ENCODE measurements at places on chromosomes 6 and 20.
A peak's percentile ranks its signal among the peaks of the same experiment; 100 is the strongest.

DNA sequence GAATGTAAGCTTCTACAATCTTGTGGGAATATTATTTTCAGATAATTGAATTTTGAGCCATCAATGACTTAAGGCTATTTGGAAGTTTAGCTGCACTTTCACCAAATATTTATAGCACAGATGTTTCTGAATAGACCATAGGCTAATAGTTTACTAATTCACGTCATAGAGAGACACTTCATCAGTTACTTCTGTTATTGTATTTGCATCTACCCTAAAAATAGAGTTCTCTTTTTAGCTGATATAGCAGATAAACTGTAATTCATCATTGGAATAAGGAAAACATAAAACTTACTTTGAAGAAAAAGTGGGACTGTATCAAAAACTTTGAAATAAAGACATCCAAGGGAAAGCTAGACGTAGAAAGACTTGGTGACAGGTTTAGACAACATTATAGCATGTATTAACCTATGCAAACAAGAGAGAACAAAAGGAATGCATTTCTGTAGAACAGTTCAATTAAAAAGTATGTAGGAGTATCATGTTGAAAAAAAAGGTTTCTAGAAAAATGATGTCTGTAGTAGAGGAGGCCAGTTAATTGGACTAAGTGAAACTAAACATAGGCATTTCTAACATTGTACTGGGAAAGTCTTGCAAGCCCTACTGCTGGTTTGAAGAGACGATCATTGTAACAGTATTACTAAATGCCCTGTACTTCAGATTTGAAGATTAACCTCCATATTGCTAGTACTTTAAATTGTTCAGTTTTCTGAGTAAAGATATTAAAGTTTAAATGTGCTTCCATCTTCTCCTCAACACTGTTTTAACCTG is 123.3 kb downstream of the ZFAND3 start:
- no peak for DNase-seq

DNA sequence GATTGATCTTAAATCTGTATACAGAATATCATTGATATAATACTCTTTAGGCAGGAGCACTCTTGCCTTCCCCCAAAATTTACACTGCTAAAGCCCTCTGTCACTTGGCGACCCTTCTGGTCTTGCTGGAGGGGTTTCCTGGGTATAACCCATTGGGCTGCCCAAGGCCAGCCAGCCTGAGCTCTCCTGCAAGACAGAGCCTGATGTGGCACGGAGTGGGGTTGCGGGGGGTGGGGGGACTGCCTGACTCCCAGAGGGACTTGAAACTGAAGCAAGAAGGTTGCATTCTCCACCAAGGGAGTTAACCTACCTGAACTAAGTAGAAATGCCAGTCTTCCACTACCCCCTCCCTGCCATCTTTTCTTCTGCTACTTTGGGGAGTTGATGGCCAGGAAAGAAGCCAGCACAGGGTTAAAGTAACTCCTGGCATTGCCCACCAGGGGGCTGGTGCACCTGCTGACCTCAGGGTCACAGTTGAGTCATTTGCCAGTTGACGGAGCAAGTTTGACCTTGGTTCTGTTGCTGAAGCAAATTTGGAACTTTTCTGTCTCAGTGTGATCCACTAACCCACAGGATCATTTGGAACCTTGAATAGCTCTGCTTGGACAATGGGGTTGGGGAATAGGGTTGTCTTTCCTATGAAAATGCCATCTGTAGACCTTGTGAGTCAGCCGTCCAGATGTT is 79.4 kb downstream of the ASXL1 start:
- peak; percentile 26 for DNase-seq

DNA sequence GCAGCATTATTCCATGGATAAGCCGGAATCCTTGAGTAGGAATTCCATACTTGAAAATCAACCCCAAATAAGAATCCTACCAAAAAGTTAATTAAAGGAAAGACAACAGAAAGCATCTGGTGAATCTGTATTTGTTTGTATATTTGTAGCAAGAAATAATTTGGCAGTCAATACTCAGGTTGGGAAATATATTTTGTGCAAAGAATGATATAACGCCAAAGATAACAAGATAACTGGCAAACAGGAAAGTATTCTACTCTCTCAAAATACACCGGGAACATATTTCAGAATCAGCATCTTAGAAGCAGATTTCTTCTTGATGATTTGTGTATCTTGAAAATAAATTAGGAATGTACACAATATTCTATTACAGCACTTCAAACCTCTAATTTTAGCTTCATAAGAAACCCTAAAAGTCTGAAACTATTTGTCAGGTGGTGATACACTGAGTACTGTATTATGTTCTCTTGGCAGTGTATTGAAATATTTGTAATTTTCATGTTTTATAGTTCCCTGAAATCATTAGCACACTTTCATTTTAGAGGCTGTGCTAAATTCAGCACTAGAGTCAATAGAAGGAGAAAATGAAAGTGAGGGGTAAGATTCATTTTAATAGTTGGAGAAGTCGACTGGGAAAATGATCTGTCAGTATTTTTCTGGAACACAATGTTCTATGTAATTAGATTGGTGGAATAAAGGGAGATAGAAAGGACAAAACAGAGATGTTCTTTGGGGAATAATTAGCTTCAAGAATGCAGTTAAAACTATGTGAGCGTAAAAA is 879.7 kb upstream of the GJE1 start:
- DNase-seq, result no peak

- DNase-seq, result no peak
These were observed 15.6 kb upstream of the GCNT2 start for GRCh38 chr6:10505529-10505928.

DNA sequence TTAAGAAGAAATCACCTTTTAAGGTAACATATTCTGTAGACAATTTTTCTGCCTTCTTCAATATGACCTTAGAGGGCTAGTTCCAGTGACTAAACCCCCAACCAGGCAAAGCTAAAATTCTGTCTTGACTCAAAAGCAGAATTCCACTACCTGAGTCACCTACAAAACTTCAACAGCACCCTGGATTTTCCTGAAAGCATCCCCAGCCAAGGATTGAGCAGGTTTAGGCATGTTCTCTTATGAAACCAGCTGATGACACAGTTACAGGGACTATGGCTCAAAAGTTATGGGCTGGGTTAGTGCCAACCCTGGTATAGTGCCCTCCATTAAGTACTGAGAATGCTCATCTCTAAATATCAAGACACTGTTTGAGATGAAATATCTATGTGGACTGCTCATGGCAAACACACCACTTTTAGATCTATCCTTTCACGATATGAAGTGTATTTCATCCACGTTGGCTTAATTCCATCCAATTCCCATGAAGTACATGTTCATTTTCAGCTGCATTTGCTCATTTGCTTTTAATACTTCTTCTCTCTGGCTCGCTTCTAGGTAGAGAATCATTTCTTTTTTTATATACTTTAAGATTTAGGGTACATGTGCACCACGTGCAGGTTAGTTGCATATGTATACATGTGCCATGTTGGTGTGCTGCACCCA is 53.6 kb upstream of the TNFAIP3 start:
- DNase-seq, result no peak

GRCh38 chr20:2564406-2564805 is 28.0 kb downstream of the TMC2 start:
- no peak for DNase-seq

- peak; percentile 35 for DNase-seq
These were observed 88.8 kb upstream of the NFATC2 start for GRCh38 chr20:51631011-51631950.

GRCh38 chr6:34718976-34719375 is 22.4 kb upstream of the ILRUN start:
- no peak for DNase-seq

DNA sequence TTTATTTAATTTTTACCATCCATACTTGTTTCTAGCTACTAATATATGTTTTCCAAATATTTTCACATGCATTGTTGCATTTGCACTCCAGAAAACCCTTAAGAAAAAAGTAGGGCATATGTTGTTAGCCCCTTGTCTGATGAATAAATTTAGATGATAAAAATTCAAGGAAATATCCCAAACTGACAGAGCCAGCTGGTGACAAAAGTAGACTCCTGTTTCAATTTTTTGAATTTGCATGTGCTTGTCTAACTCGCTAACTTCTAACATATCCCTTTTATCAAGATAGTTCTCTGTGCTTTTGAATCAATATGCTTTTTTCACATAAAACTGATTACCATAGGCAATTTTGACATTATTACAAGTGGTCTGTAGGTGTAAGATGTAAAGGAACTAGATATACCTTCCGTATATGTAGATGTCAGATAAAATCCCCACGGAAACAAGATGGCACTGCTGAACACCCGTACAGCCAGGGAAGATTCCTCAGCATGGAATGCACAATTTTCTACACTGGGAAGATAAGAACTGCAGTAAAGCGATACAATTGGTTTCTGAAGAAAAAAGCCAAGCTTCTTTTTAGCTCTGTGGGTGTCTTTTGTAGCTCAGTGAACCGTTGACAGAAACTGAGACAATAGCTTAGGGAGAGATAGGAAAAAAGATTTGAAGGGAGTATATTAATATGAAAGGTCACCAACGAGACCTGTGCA is 437.6 kb upstream of the RNF217 start:
- DNase-seq, result no peak

DNA sequence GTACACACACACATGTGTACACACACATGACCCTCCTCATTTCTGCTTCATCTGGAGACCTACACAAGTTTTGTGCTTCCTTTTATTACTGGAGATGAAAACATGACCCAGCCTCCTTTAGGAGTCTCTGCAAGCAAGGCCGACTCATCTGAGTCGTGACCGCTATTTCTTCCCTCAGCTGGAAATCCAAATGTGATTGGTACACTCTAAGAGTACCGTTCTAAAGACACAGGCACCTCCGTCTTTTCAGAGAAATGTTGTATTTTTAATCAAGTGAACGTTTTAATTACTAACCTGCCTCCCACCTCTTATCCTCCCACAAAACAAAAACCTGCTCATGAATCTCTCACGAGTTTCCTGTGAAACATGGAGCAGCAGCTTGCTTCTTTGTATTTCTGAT is 63.0 kb downstream of the LAMP5 start:
- no peak for DNase-seq

DNA sequence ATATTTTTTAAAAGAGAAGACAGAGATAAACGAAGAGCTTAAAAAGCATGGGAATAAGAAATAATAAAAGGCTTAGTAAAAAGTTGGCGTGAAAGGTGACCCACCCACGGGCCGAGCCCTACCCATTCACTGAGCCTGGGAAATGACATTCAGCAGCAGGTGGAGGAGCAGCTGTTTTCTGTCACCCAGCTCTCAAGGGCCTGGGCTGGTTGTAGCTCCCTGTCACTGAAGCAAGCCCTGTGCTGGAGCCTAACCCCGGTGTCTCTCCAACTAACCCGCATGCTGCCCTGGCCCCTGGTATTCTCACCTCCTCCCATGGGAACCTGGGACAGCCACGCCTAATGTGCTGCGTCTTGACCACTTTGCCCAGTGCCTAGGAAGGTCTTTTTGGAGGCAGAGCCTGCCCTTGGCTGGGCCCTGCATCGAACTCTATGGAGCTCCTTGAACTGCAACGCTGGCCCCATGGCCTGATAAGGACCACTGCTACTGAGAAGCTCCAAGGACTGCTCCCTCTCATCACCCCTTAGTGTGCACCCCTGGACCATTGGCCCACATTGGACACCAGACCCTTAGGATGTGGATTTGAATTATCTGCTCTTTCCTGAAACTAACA is 68.8 kb upstream of the IYD start:
- no peak for DNase-seq

DNA sequence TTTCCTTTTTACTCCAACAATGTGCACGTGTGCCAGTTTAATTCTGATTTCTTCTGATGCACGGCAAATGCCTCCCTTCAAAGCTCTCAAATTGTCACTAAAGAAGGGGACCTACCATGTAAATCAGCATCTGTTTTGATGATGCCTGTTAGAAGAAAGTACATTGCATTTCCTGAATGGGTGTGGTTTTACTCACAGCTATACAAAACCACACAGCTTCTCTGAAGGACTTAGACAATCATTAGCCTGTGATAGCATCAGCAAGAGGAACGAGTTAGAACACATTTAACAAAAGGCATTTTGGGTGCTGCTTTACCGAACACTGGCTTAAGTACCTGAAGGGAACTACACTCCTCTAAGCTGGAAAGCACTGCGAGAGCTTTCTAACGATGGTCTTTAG is 109.4 kb downstream of the ATXN1 start:
- no peak for DNase-seq

DNA sequence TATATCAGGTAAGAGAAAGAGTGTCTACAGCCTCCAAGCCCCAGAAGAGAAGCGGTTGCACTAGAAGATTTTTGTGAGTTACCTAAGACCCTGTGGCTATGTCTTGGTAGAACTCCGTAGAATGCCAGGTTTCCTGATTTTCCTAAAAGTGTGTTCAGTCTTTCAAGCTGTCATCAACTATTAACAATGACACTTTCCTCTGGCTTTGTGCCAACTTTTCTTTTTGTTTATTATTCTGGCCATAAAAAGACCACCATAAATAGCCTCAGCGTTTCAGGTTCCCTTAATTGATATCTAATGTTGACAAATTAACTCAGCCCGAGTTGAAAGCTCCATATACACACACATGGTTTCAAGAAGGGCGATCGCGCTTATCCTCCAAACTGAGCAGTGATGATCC is 1.2 kb downstream of the PAK5 start:
- no peak for DNase-seq

- DNase-seq, result no peak
These were observed 19.0 kb upstream of the TFAP2C start for GRCh38 chr20:56610098-56610497.

GRCh38 chr6:40997234-40997957 is 41.6 kb downstream of the UNC5CL start:
- DNase-seq, result no peak

DNA sequence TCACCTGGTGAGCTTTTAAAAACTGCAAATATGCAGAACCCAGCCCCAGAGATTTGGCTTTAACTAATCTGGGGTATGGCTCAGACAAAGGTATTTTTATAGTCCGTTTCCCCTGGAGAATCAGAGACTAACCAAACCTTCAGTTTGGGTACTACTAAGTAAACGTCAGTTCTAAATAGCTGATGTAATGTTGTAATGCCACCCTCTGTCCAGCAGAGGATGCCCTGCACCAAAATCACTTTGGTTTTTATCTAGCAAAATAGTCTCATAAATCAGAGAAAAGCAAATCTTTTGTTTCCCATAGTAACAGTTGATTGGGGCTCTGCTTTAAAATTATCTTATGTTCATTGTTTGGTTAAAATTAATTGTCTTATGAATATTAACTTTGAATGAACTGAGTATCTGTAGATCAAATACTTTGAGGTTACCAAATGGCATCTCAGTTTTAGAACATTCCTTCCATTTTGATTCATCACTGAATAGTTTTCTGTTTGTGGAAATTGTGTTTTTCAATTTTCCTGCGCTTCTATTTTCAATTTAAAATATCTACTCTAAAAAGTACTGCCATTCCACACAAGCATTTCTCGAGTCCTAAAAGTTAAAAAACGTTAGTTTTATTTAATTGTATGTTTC is 278.3 kb upstream of the PLCB4 start:
- no peak for DNase-seq

GRCh38 chr6:93819189-93819588 is 399.8 kb upstream of the EPHA7 start:
- no peak for DNase-seq

Data from activated naive CD8-positive, alpha-beta T cell treated with anti-CD3 and anti-CD28 coated beads for 36 hours (primary cell).